Right renal pelvis (tissue), 4 donors: ENCODE measurements at places on chromosomes 11 and 22. TPM values are rescaled to one million over a fixed set of nuclear protein-coding genes. Genes with fewer than 3 reads are reported as not detected.

ANO5 gene
- 4.2 TPM for polyA plus RNA-seq

PIH1D2 gene
- 8.6 TPM for polyA plus RNA-seq

APBB1 gene
- 52.2 TPM for polyA plus RNA-seq

TAF1D gene
- 108 TPM for polyA plus RNA-seq

TRIM22 gene
- polyA plus RNA-seq: 6.9 TPM

MS4A6A gene
- polyA plus RNA-seq: 13.9 TPM

OR5B21 gene
- not detected for polyA plus RNA-seq

DNAJB13 gene
- 3.8 TPM for polyA plus RNA-seq

BTBD18 gene
- 0.19 TPM for polyA plus RNA-seq

CFAP300 gene
- 6.1 TPM for polyA plus RNA-seq

RAG2 gene
- polyA plus RNA-seq: 0.39 TPM

CBL gene
- 22.5 TPM for polyA plus RNA-seq

DLG2 gene
- 13.6 TPM for polyA plus RNA-seq

CSNK2A3 gene
- polyA plus RNA-seq: 1.4 TPM

PEX16 gene
- 23.8 TPM for polyA plus RNA-seq

SMIM35 gene
- polyA plus RNA-seq: 0.18 TPM

CRYBB3 gene
- polyA plus RNA-seq: 0.23 TPM

PRSS23 gene
- 106 TPM for polyA plus RNA-seq

IGHMBP2 gene
- polyA plus RNA-seq: 15.2 TPM

CATSPER1 gene
- polyA plus RNA-seq: not detected

TRIM49 gene
- polyA plus RNA-seq: not detected

KRTAP5-8 gene
- polyA plus RNA-seq: 1.0 TPM

RELT gene
- polyA plus RNA-seq: 4.2 TPM

MAPK8IP2 gene
- polyA plus RNA-seq: 1.3 TPM

KCNK4 gene
- polyA plus RNA-seq: not detected

SPECC1L gene
- 49.5 TPM for polyA plus RNA-seq

MUC5AC gene
- not detected for polyA plus RNA-seq

CELSR1 gene
- polyA plus RNA-seq: 26.1 TPM

PLEKHB1 gene
- polyA plus RNA-seq: 16.6 TPM

OR5B12 gene
- not detected for polyA plus RNA-seq

CSTF3 gene
- polyA plus RNA-seq: 58.4 TPM

CD3D gene
- polyA plus RNA-seq: 0.24 TPM

SLN gene
- polyA plus RNA-seq: 0.31 TPM

RTN4R gene
- polyA plus RNA-seq: 6.1 TPM

LGR4 gene
- polyA plus RNA-seq: 156 TPM

ANGPTL5 gene
- polyA plus RNA-seq: 0.05 TPM

OR51E2 gene
- 0.64 TPM for polyA plus RNA-seq

P4HA3 gene
- 1.3 TPM for polyA plus RNA-seq

HOATZ gene
- polyA plus RNA-seq: 0.04 TPM

IGLL5 gene
- polyA plus RNA-seq: 0.44 TPM

TRIM34 gene
- 11.9 TPM for polyA plus RNA-seq

ATG16L2 gene
- 26.6 TPM for polyA plus RNA-seq

GVQW3 gene
- polyA plus RNA-seq: 10.9 TPM

LIPT2 gene
- 10.1 TPM for polyA plus RNA-seq

GAB4 gene
- not detected for polyA plus RNA-seq

LBHD1 gene
- 8.1 TPM for polyA plus RNA-seq

TMEM135 gene
- polyA plus RNA-seq: 34.3 TPM

STK33 gene
- 28.0 TPM for polyA plus RNA-seq

DKK3 gene
- polyA plus RNA-seq: 80.8 TPM

OR6T1 gene
- polyA plus RNA-seq: not detected

CACNA1I gene
- 0.03 TPM for polyA plus RNA-seq

PDE3B gene
- 9.5 TPM for polyA plus RNA-seq

TIMM8B gene
- 72.9 TPM for polyA plus RNA-seq

PPP2R1B gene
- polyA plus RNA-seq: 20.7 TPM

KCNJ1 gene
- 108 TPM for polyA plus RNA-seq

KRTAP5-2 gene
- polyA plus RNA-seq: 0.27 TPM

ATP6V1E1 gene
- 141 TPM for polyA plus RNA-seq

CDHR5 gene
- 31.8 TPM for polyA plus RNA-seq

TUT1 gene
- polyA plus RNA-seq: 24.4 TPM

NXPE2 gene
- polyA plus RNA-seq: 0.30 TPM
